CD4-positive, alpha-beta T cell treated with Interleukin-12 subunit alpha and Interleukin-12 subunit beta, for 1 hour (primary cell): ENCODE measurements at places on chromosomes 6 and 20.

DNA sequence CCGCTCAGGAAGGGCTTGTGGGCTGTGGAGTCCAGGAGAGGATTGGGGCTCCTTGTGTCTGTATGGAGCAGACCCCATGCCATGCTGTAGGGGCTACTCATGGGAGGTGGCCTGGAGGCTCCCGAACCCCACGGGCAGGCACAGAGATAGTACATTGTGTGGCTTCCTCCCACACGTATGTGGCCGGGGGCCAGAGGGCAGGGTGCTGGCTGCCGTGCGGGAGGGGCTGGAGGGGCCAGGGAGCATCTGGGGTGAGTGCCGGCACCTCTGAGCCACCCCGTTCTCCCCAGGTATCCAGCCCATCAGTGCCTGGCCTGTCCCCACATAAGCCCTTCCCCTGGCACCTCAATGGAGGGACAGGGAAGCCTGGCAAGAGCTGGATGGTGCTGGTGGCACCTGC is 7.6 kb downstream of the RBBP8NL start:
- DNase-seq = no peak

- no peak for DNase-seq
Measured at GRCh38 chr6:137387096-137387764, 107.0 kb downstream of the OLIG3 start.

DNA sequence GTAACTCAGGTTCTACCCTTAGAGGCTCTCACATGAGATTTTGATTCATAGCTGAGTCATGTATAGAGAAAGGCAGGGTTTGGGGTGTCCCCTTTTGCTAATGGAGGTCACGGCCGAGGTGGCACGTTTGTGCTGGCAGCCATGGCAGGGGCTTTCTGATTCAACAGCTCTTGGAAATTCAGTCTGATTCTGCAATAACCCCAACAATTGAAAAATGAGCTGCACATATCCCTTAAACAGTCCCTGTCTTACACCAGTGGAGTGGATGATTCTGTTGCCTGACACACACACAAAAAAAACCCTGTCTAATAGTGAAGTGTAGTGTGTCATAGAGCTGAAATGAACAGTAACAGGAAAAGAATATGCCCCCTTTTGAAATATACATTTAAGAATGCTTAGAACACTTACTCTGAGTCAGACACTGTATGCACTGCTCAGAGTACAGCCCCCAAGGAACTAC is 40.4 kb upstream of the ARG1 start:
- no peak for DNase-seq

DNA sequence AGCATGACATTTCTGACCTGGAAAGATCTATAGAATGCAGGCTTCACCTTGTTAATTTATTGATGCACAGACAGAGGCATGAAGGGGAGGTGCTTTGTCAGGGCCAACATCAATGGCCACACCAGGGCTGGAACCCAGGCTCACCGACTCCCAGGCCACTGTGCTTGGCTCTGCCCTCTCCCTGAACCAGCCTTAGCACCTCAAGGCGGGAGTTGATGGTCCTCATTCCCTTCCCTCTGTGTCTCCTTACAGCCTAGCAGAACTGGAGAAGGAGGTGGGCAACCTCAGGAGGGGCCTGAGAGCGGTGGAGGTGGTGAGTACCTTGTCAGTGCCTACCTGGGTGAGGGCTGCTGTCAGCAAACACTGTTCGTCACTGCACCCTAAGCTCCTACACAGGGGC is 35.6 kb downstream of the MOCS1 start:
- DNase-seq = no peak

DNA sequence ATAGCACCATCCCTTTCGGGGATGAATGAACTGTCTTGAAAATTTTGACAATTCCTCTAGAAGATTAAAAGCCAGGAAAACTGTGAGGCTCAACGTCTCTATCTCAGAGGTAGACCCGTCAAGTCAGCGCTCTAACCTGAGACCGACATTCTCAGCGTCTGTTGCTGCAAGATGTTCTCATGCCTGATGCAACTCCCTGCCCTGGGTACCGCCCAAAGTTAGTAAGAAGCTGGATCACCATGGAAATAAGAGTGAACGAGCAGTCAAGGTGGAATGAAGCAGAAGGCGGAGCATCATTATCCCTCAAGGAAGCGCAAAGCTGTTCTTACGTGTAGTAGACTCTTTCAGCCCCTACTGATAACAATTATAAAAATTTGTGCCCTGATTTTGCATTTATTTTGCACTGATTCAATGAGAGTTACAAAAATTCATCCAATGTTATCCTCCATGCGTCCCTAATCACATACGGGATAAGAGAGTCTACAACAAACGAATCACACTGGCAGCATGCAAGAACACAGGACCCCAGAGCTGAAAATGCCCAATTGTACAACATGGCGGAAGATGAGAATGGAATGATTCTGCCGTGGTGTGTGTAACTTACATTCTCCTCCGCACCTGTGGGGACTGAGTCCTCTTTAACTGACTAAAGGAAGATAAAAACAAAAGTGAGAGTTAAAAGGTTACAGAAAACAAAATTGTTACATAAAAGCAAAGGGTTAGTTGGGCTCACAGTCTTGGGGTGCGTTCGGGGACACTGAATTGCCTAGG is 95.4 kb downstream of the BCAS1 start:
- no peak for DNase-seq

- peak; percentile 12 for DNase-seq
Measured at GRCh38 chr20:63234693-63235398, 859 bp upstream of the BIRC7 start.

GRCh38 chr6:14772188-14772587 is 473.7 kb upstream of the JARID2 start:
- no peak for DNase-seq
